Aortic smooth muscle cell (primary cell): ENCODE measurements at places on chromosomes 12 and 14. TPM values are rescaled to one million over a fixed set of nuclear protein-coding genes. Genes with fewer than 3 reads are reported as not detected.

The BMP4 gene
- total RNA-seq, result 2.4 and 8.6 TPM in 2 replicates

The SMIM41 gene
- 0.06 and 0.13 TPM in 2 replicates for total RNA-seq

The LDHB gene
- total RNA-seq, result 673 and 747 TPM in 2 replicates

The GALNT9 gene
- 0.06 and 0.26 TPM in 2 replicates for total RNA-seq

The PCED1B gene
- total RNA-seq, result 0.44 and 0.66 TPM in 2 replicates

The GSG1 gene
- total RNA-seq, result 0.06 TPM in 1 of 2 replicates, not detected in the other

The RNU7-1 gene
- not detected in 2 replicates for total RNA-seq

The PRKD1 gene
- 16.1 and 18.0 TPM in 2 replicates for total RNA-seq

The CCDC196 gene
- total RNA-seq, result not detected in 2 replicates

The FGF23 gene
- not detected in 2 replicates for total RNA-seq

The VWF gene
- total RNA-seq, result 1.1 and 2.5 TPM in 2 replicates

The CD163 gene
- total RNA-seq, result under 0.01 TPM in 1 of 2 replicates, not detected in the other

The TAS2R42 gene
- total RNA-seq, result not detected in 2 replicates

The TMED8 gene
- total RNA-seq, result 8.3 and 9.9 TPM in 2 replicates

The PRH2 gene
- not detected in 2 replicates for total RNA-seq

The GALNT6 gene
- 5.0 and 5.3 TPM in 2 replicates for total RNA-seq

The TRPV4 gene
- 0.19 and 0.53 TPM in 2 replicates for total RNA-seq

The HNRNPC gene
- total RNA-seq, result 591 and 671 TPM in 2 replicates

The ETFBKMT gene
- 2.6 and 4.0 TPM in 2 replicates for total RNA-seq

The GPR65 gene
- total RNA-seq, result 0.12 and 0.26 TPM in 2 replicates

The CPM gene
- total RNA-seq, result 0.87 and 7.9 TPM in 2 replicates

The G2E3 gene
- 14.5 and 14.9 TPM in 2 replicates for total RNA-seq

The RHOJ gene
- total RNA-seq, result 19.0 and 24.2 TPM in 2 replicates

The ADAMTS20 gene
- total RNA-seq, result not detected in 2 replicates

The PROX2 gene
- not detected in 2 replicates for total RNA-seq

The MAGOHB gene
- 21.7 and 27.8 TPM in 2 replicates for total RNA-seq

The NPFF gene
- total RNA-seq, result not detected in 2 replicates

The TSPAN8 gene
- total RNA-seq, result 99.4 and 200 TPM in 2 replicates

The IGFBP6 gene
- total RNA-seq, result 1,840 and 2,414 TPM in 2 replicates
